Heart left ventricle (tissue), 16 donors: ENCODE measurements at places on chromosomes 6 and 20. TPM values are rescaled to one million over a fixed set of nuclear protein-coding genes. Genes with fewer than 3 reads are reported as not detected.
A peak's percentile ranks its signal among the peaks of the same experiment; 100 is the strongest.

- no peak overlapping the region for H3K27ac ChIP-seq
- H3K36me3 ChIP-seq = peaks cover 4% of the 10 kb centered on the region
- DNase-seq = no peak
- peaks cover 2% of the 10 kb centered on the region for H3K4me1 ChIP-seq
- H3K27me3 ChIP-seq = no peaks in the 10 kb centered on the region
These were observed 77.8 kb downstream of the ATG5 start for GRCh38 chr6:106247733-106248132.

DNA sequence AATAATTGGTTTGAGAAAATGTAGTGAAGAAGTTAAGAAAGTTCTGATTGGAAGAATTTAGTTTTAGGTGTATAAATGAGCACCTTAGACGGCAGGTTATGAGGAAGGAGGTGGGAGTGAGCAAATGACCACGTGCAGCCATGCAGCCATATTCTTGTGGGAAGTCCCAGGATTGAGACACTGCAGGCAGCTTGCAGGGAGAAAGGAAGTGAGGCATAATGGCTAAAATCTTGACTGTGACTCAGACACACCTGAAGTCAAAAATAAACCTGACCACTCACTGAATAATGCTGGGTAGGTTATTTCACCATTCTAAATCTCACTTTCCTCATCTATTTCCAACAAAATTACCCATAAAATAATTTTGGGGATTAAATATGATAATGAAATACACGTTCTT lies 16.6 kb downstream of the DSE start:
- no peaks in the 10 kb centered on the region for H3K4me1 ChIP-seq
- H3K27me3 ChIP-seq = no peaks in the 10 kb centered on the region
- H3K4me3 ChIP-seq = no peak overlapping the region
- no peak overlapping the region for H3K27ac ChIP-seq
- no peak for DNase-seq
- H3K36me3 ChIP-seq = no peaks in the 10 kb centered on the region

DNA sequence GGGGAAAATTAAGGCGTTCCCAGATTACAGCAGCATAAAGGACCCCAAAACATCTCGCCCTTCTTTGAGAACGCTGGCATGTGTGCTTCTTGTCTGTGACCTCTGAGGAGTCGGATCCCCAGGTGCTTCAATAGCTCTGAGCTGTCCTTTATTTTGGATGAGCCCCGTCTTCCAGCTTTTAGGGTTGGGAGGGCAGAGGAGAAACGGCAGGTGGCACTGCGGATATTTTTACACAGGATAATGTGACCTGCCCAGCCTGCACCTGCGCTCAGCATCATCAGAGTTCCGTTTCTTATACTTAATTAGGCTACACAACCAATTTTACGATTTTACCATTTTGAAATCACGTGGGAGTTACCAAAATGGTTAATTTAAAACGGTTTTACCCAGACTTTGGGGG lies 147.7 kb upstream of the RPS6KA2 start:
- H3K27me3 ChIP-seq = peaks cover 14% of the 10 kb centered on the region
- no peak for DNase-seq
- H3K4me3 ChIP-seq = no peak overlapping the region
- H3K4me1 ChIP-seq = no peaks in the 10 kb centered on the region
- H3K36me3 ChIP-seq = no peaks in the 10 kb centered on the region
- no peak overlapping the region for H3K27ac ChIP-seq

GRCh38 chr20:50186151-50186885 lies 4.3 kb upstream of the CEBPB start:
- DNase-seq = peak; percentile 93
- no peak overlapping the region for H3K27ac ChIP-seq
- no peak overlapping the region for H3K4me3 ChIP-seq
- H3K4me1 ChIP-seq = peaks cover 32% of the 10 kb centered on the region
- no peaks in the 10 kb centered on the region for H3K36me3 ChIP-seq

The BACH2 gene
- total RNA-seq = 1.2 TPM

The IYD gene
- total RNA-seq = not detected

The FBXO9 gene
- total RNA-seq = 15.4 TPM

The FNDC1 gene
- 7.5 TPM for total RNA-seq
